ENCODE measurements at places on chromosomes 12 and 14. TPM values are rescaled to one million over a fixed set of nuclear protein-coding genes. Genes with fewer than 3 reads are reported as not detected.

GRCh38 chr12:108576660-108577234 lies 14.4 kb downstream of the ISCU start:
- no peak for ATAC-seq

DNA sequence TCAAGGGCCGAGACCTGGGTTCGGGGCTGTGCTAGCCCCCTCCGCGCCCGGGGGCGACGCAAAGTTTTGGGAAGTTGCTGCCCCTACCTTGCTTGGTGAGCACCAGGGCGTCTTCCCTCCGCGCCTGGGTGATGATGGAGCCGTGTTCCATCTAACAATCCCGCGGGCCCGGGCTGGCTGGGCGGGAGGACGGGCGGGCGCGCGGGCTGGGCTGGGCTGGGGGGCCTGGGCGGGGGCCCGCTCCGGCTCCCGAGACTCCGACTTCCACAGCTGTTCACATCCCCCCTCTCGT lies 298 bp downstream of the CTDSP2 start:
- peak; percentile 13 for ATAC-seq

LMO3 gene
- 174 TPM for total RNA-seq

DNA sequence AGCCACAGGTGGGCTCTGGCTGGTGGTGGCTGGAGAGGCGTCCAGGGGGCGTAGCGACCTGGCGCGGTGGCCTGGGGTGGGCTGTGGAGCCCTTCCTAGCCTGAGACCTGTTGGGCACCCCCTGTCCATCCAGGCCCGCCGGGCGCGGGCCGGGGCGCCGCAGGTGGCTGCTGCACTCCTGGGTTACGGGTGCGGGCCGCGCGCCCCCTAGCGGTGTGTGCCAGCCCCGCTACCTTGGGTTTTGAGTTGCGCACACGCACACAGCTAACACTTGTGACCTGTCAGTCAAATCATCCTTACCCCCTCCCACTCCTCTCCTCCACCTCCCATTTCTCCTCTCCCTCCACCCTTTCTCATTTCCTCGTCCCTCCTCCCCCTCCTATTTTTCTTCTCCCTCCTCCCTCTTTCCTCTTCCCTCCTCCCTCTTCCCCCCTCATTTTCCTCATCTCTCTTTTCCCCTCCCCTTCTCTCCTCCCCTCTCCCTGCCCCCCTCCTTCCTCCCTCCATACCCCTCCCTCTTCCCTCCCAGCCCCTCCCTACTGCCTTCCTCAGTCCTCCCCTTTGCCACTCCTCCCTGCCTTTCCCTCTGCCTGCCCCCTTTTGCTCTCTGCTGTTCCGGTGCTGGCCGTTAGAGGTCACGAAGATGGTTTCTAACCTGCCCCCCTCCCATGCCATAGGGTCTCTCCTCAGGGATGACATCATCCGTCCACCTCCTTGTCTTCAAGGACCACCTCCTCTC lies 2.3 kb downstream of the MEG3 start:
- ATAC-seq = no peak

- peak; percentile 81 for ATAC-seq
Observed at GRCh38 chr14:80491131-80491530, 279.8 kb upstream of the DIO2 start.

RAB3IP gene
- total RNA-seq = 11.8 TPM

GRCh38 chr14:34231626-34232025 lies 230.4 kb downstream of the SPTSSA start:
- no peak for ATAC-seq

DNA sequence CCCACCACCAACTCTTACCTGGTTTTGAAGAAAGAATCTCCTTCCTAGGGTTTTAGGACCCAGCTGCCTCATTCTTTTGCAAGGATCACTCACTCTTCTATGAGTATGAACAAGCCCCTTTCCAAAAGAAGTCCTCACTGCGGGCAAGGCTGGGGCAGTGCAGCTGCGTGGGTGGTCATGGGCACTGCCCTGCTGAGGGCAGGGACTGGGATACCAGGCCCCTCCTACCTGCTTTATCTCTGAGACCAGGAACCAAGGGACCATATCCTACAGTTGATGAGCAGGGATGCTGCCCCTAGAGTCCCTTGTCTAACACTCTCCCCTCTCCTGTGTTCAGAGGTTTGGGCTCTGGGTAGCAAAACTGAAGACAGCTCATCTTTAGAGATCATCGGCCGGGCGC lies 20.5 kb downstream of the HPD start:
- no peak for ATAC-seq

SNAPC1 gene
- total RNA-seq = 7.4 TPM

- ATAC-seq = no peak
Observed at GRCh38 chr14:60323199-60323896, 74.3 kb downstream of the PPM1A start.

DDN gene
- not detected for total RNA-seq

MSI1 gene
- total RNA-seq = 0.66 TPM

- ATAC-seq = peak; percentile 65
Observed at GRCh38 chr12:27652174-27652763, 44.0 kb upstream of the REP15 start.

SCN8A gene
- 0.47 TPM for total RNA-seq

FGD6 gene
- total RNA-seq = 25.8 TPM

KLRD1 gene
- 0.94 TPM for total RNA-seq

GRCh38 chr14:54654605-54655004 lies 87.7 kb downstream of the SAMD4A start:
- no peak for ATAC-seq

- ATAC-seq = no peak
Observed at GRCh38 chr12:72974954-72975555, 702.9 kb downstream of the TRHDE start.

DNA sequence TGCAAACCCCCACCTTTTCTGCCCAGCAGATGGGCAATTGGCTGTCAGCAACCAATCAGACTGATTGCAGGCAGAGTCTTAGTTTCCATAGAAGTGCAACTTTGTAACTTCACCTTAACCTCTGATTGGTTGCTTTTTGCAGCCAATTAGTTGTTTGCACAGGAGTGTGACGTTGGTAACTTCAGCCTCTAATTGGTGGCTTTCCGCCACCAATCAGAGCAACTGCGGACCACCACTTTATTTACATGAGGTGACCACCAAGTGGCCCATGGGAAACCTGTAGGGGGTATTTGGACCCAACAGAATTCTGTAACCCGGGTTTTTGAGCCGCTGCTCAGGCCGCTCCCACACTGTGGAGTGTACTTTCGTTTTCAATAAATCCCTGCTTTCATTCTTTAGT lies 32.3 kb downstream of the CDKN1B start:
- ATAC-seq = no peak

RAN gene
- 171 TPM for total RNA-seq

DNA sequence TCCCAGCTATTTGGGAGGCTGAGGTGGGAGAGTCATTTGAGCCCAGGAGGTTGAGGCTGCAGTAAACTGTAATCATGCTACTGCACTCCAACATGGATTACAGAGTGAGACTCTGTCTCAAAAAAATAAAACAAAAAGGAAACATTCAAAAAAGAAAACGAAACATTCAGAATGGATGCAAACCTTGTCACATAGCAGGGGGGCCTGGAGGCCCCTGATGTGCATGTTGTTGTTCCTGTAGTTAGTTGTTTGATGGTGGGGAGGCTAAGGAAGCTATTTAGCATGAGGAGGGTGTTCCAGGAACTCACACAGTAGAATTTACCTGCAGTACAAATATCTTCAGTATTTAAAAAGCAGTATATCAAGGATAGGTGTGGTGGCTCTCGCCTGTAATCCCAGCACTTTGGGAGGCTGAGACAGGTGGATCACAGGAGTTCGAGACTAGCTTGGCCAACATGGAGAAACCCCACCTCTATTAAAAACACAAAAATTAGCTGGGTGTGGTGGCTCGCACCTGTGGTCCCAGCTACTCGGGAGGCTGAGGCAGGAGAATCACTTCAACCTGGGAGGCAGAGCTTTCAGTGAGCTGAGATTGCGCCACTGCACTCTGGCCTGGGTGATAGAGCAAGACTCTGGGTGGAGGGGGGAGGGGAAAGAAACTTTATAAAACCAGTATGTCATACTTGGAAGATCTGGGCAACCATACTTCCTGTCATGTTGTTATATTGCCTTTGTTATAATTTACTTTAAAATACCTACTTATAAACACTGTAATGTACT lies 17.6 kb upstream of the AEBP2 start:
- no peak for ATAC-seq

KCNJ8 gene
- total RNA-seq = 28.2 TPM
